ENCODE measurements at places on chromosomes 11 and 22.

DNA sequence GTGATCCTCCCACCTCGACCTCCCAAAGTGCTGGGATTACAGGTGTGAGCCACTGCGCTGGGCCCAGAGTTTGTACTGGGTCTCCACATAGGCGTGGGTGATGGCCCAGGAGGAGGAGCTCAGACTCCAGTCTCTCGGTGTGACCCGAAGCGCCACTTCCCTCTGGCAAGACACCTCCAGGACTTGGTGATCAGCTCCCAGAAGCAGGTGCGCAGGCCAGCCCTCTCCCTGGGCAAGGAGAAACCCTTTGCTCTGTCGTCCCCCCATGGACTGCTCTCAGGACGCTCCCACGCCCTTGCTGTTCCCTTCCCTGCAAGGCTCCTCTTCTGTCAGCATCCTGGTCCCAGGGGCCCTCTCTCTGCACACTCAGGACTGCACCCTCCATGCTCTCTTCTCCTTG lies 5.5 kb upstream of the YPEL1 start:
- DNase-seq: no peak

DNA sequence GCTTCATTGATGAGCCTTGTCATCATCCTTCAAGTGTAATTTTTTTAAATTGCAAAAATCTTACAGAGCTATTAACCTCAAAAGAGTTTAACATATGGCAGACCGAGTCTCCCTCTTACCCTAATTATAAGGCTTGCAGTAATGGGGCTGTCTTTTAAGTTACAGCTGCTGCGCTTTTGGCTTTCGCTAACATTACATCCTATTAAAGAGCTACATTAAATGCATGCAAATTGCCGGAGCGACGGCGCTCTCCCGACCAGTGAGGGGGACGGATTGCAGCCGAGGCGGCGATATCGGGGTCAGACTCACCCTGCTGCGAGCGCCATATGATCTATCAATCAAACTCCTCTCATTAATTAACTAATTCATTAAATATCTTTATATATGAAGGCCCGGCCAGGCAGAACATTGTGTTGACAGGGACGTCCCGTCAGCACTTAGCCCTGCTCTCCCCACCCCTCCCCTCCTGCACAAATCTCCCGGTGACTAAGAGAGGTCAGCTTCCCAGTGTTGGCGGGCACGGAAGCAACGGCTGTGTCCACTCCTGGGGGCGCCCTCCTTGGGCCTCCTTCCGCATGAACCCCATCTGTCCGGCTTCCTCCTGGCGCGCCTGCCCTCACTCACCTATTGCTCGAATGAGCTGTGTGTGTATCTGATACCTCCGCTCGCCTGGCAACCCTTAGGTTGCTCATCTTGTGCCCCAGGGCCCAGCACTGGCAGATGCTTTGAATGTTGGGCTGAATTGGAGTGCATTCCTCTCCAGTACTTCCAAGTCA lies 156.0 kb upstream of the CADM1 start:
- no peak for DNase-seq

DNA sequence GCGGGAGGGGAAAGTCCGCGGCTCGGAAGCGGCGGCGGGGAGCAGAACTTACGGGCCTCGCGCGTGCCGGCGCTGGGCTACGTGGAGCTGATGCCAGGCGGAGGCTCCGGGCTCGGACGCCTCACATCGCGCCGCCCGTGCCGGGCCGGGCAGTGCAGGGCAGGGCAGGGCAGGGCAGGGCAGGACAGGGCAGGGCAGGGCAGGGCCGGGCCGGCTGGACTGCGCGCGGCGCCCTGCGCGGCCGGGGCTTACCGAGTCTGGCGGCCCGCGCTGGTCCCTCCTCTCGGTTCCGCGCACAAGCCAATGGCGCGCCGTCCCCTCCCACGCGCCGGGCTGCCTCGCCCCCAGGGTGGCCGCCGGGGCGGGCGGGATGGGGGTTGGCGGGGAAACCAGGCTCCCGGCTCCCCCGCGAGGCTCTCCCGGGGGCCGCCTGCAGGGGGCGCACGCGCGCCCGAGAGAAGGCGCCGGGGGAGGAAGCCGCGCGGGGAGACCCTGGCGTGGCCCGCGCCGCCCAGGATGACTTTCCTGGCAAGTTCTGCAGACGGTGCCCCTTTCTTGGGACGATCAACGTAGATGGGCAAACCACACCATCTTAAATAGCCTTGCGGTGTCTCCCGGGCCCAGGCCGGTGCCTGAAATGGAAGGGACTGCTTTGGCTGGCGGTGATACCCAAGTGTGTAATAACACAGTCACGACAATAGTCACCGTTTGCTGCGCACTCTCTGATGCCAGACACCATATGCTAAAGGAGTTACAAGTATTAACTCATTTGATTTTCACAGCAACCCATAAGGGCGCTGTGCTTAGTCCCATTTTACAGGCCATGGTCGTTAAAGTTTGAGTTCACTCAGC lies at the start of gene TP53I11:
Gene TP53I11 (minus strand): TSS at position 259 of the 852 bp plus-strand sequence. CDS start 12,548 bp downstream, outside the sequence.
- no peak for DNase-seq

DNA sequence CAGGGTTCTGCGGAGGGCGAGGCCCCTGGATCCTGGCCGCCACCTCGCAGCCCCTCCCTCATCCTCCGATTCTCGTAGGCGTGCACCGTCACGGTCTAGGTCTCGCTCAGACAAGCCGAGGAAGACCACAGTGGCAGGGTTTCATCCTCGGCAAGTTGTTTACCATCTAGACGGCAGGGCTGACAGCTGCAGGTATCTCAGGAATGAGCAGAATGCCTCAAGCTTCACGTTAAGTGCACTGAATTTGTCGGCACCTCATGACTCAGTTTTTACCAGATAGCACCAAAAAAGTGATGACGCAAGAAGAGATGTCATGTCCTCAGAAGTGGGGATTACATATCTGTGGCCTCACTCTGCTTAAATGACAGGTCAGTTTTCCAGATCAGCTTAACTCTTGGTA lies 35.1 kb downstream of the WT1 start:
- no peak for DNase-seq

DNA sequence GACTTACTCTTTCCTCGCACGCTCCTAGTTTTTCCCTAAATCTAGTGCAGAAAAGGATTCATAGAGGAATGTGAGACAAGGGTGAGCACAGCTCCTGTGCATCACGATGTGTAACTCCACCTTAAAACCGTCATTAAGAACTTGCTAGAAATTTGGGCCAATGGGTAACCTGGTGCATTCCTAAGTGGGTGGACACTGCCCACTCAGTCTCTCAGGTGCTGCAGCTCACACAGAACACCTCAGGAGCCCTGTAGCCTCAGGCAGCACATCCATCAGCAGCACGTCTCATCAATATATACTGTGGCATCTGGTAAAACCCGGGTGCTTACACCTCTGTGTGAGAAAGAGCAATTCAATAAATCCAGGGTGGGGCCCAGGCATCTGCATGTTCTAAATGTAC lies 12.4 kb downstream of the POU2AF3 start:
- DNase-seq: no peak

DNA sequence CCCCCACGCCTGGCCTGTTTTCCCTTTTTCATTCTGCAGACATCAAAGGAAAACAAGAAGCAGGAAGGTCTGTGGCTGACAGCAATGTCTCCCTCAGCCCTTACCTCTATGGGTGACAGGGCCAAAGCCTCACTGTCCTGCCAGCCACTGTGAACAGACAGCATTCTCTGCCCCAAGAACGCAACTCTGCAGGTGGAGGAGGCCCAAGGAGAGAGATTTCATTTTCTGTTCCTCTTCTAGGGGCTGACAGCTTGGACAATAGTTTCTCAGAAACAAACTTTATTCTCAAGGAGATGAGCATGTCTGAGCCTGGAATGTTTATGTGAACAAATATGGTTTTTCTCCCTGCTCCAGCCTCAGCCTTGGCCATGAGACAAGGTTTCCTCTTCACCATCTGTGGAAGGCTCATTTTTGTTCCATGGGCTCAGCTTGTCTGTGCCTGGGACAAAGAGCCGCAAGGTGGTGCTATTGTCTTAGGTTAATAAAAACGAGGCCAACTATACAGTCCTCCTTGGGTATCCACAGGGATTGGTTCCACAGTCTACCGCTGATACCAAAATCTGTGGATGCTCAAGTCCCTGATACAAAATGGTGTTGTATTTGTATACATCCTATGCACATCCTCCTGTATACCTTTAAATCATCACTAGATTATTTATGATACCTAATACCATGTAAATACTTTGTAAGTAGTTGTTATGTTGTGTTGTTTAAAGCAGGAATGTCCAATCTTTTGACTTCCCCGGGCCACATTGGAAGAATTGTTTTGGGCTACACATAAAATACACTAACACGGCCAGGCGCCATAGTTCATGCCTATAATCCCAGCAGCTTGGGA lies 5.8 kb downstream of the PIWIL3 start:
- DNase-seq: peak; percentile 32

DNA sequence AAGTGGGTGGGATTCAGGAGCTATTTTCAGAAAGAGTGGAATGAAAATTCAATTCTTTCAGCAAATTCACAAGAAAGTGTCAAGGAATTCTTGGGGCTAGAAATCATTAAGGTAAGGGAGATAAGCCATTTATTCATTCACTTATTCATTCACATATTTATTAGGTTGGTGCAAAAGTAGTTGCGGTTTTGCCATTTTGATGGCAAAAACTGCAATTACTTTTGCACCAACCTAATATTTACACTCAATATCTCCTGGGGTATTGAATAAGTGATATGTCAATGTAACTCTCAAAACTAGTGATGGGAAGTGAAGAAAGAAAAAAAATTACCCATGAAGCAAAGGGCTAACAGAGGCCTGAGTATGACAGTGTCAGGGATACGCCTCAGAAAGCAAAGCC lies at the start of gene OR10W1:
Gene OR10W1 (minus strand): TSS at position 119 of the 400 bp plus-strand sequence. CDS start 402 bp downstream, outside the sequence.
- DNase-seq: no peak

DNA sequence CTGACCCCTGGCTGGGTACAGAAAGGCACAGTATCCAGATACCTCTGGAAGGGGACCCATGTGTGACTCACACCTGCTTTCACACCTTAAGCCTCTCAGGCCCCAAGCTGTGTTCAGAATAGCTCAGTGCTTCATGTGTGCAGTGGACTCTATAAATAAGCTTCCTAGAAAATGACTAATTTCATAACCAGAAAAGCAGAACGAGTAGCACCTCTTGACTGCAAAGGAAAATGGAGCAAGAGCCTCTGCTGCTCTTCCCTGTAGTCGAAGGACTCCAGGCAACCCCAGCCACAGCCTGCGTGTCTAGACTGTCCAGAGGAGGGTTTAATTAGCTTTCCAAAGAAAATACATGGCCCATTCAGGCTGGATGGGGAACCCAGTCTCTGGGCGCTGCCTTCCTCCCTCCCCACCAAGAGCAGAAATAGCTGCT lies 23.1 kb downstream of the PTPN5 start:
- no peak for DNase-seq

- DNase-seq: no peak
Measured at GRCh38 chr11:77457340-77457739, 16.6 kb downstream of the PAK1 start.

- no peak for DNase-seq
Measured at GRCh38 chr11:61010466-61011228, 39.2 kb downstream of the CD6 start.

- DNase-seq: no peak
Measured at GRCh38 chr22:30313527-30314363, 13.0 kb downstream of the TBC1D10A start.

GRCh38 chr11:14300661-14301304 lies 58.2 kb downstream of the RRAS2 start:
- DNase-seq: peak; percentile 40

DNA sequence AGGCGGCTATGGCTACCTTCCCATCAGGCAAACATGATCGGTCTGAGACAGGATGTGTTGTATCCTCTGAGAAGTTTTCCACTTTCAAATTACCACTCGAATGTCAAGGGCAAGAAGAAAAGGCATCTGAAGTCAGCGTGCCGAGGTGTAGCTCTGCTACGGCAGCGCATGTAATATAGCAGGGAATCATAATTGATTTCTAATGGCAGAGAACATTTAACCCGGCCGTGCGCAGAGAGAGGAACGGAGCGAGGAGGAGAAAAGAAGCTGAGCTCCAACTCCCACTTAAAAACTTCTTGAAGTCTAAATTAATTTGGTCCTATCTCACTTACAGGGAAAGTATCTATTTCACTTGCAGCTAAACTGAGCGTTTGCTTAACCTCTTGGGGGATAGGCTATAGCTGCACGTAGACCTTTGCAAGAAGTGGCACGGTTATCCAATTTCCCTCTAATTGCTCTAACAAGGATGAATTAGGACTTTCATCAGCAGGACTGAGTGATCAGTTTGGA lies 137.3 kb upstream of the KIRREL3 start:
- no peak for DNase-seq

DNA sequence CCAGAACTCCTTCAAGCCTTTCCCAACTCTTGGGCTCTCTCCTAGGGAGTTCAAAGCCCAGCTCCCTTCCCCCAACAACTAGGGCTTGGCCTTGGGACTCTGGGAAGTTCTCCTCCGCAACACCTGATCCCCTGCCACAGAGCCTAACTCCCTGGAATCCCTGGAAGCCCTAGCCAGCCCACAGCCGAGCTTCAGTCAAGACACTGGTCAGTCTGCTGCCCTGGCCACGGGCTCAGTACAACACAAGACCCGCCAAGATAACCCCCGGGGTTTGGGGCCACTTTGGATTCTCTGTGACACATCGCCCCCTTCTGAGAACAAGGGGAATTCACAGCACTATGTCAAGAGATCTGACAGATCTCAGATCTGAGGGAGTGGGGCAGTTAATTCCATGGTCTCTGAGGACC lies 58.3 kb downstream of the SLC22A12 start:
- DNase-seq: no peak

DNA sequence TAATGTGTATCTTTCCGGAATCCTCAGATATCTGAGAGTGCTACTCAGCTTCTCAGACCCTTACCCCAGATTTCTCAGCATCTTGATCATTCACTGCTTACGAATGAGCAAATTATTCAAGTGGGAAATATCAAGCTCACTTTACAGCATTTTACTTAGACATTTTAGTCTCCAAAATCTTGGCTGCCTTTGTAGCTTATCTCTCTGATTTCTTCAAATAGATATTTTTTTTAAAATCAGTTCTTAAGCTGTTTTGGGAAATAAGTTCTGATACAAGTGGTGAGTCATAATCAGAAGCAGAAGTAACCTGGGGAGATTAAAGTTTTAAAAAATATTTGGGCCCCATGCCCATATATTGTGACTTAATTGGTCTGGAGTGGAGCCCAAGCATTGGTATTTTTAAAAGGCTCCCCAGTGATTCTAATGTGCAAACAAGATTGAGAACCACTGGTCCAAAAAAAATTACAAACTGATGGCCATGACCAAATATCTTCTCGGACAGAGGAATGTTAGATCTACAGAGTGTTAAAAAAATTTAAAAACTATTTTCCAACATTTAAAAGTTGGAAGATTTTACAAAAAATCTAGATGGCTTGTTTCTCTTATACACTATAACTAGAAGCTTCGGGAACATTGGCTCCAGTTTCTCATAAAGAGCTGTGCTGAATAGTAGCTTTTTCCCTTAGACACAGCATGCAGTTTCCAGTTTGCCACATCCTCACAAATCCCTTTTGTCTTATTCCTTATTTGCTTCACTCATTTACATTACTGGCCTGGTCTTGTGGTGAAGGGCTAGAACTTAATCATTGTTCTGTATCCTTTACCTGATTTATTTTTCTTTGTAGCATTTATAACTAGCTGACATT lies 87.8 kb upstream of the BMAL1 start:
- DNase-seq: no peak

DNA sequence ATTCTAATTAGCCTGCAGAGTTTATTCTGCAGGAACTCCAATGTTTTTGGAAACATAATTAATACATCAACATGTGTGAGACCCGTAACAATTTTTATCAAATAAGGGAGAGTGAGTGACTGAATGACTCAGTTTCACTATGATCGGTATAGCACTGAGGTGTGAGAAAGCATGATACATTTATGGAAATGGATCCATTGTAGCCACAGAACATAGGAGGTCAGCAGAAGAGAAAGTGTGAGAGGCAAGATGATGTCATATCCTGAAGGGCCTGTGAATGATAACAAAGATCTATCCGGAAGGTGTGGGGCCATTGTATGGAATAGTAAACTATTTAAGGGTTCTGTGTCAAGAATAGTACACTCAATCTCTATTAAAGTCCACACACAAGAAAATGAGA lies 1406.1 kb upstream of the TENM4 start:
- DNase-seq: no peak

Measured in caudate nucleus (tissue), 63 donors.